ENCODE measurements at places on chromosomes 1 and 21.

- no peak for DNase-seq
Measured at GRCh38 chr21:29260461-29260860, 38.3 kb upstream of the BACH1 start.

- no peak for DNase-seq
Measured at GRCh38 chr1:206776229-206776628, 3.9 kb upstream of the IL10 start.

DNA sequence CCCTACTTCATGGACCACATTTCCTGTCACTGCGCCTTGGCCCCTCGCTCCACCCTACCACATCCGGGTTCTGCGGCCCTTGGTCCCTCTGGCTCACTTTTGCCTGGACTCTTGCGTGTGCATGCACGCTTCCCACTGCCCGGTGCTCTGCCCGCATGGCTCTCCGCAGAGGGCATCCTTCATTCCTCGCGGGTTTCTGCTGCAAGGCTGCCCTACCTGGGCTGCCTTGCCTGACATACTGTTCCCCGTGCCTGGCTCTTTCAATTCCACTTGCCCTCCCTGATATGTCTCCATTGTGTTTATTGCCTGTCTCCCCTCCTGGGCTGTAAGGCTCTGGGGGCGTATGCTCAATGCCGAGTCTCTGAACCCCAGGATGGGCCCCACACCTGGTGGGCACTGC is 26.4 kb downstream of the MX2 start:
- no peak for DNase-seq

DNA sequence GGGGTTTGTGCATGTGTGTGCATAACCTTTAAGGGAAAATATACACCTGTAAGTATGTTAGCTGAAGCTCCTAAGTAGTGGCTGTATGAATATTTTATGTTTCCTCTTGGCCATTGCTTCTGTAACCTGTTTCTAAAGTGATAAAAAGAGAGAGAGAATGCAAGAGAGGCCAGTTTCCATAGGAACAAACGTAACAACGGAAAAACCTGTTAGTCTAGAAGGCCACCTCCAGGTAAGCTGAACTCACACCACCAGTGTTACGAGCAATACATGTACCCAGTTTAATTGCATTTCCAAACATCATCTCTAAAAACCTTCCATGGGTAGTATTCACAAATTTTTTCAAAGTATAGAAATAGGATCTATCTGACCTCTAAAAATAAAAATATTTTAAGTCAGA is 63.1 kb downstream of the PLPPR4 start:
- DNase-seq = no peak

DNA sequence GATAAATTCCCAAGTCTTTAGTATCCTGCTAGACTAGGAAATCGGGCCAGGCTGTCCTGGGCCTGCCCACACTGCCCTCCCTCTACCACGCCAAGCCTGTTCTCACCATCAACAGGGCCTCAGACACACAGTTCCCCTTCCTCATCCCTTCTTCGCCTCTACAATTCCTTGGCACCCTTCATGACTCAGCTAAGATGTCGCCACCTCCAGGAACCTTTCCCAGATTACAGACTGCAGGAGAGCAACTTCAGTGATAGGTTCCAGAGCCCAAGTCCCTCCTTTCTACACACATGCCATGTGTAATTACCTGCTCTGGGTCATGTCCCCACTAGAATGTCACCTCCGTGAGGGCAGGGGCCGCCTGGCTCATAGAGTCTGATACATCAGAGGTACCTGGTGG is 3.3 kb downstream of the RIMS3 start:
- no peak for DNase-seq

- DNase-seq = no peak
Measured at GRCh38 chr1:169106921-169107602, 572 bp downstream of the ATP1B1 start.

DNA sequence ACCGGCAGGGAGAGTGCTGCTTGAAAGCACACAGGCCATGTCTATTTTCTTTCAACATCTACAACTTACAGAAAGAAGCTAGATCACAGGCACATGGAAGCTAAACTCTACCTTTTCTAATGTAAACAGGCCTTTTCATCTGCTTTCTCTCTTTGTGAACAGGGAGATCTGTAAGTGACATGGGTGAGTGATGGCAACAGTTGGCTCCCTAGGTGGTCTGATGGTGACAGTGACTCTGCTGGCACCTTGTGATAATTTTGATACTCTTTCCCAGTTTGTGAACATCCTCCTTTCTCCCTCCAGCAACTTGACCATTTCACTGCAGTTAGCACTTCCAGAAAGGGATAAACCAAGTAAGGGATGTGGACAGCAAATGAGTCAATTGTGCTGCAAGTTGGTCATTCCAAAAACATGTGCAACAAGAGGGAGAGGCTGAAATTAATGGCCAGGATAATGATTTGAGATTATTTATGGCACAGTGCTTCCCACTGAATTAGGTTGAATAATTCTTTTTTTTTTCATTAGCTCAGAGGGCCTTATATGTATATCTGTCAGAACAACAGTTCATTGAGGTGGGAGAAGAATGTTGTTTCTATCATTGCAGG is 89.5 kb downstream of the XCL2 start:
- no peak for DNase-seq
